ENCODE measurements at places on chromosomes 5 and 9.

DNA sequence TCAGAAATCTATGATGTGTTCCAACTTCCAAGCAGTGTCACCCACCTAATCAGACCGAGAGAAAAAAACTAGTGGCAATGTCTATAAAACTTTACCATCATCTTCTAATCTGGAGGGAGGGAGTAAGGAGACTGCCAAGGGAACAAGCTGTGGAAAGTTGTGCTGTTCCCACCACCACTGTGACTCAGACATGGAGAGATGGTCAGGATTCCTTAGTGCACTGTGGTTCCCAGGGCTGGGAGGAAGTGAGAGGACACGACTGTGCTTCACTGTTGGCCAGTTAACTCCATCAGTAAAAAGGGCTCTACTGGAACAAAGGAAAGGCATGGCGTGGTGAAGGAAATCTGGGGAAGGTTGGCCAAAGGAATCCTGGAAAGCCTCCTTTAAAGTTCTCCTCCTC is 18.8 kb downstream of the TICAM2 start:
- DNase-seq: peak; percentile 93

DNA sequence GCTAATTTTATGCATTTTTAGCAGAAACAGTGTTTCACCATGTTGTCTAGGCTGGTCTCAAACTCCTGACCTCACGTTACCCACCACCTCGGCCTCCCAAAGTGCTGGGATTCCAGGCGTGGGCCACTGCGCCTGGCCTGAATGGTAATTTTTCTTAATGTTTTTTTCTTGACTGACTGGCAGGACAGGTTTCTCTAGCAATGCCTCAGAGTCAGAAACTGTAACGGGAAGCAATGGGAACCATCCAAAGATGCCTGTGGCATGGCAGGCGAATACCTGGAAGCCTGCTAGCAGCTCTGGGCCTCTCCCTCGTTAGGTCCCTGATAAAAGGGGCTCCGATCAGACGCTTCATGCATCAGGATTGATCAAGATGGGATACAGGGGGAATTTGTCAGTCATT is 639.2 kb downstream of the NR2F1-AS1 start:
- DNase-seq: no peak

- no peak for DNase-seq
These were observed 91.1 kb upstream of the PPP1R26 start for GRCh38 chr9:135388530-135388929.

- peak; percentile 62 for DNase-seq
These were observed 142.3 kb downstream of the SMARCA2 start for GRCh38 chr9:2157277-2158110.

GRCh38 chr5:119945691-119946090 is 316.3 kb downstream of the FAM170A start:
- no peak for DNase-seq

DNA sequence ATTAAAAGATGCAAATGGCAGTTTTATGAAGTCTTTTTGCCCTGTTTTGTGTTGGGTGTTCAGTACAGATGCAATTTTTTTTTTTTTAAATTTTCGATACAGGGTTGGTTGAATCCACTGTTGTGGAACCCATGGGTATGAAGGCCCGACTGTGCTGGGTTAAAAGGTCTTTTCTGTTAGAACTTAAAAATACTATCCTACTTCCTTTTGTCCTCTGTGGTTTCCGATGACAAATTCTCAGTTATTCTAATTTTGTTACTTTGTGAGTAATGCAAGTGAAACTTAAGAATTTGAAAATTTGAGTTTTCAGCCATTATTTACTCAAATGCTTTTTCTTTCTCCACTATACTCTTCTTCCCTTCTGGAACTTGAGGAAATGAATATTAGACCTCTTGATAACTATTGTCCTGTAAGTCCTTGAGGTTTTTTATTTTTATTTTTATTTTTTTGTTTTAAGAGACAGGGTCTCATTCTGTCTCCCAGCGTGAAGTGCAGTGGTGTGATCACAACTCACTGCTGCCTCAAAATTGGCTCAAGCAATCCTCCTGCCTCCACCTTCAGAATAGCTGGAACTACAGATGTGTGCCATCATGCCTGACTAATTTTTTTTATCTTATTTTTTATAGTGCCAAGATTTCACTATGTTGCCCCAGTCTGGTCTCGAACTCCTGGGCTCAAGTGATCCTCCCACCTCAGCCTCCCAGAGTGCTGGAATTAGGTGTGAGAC is 67.5 kb downstream of the ZCCHC7 start:
- no peak for DNase-seq

DNA sequence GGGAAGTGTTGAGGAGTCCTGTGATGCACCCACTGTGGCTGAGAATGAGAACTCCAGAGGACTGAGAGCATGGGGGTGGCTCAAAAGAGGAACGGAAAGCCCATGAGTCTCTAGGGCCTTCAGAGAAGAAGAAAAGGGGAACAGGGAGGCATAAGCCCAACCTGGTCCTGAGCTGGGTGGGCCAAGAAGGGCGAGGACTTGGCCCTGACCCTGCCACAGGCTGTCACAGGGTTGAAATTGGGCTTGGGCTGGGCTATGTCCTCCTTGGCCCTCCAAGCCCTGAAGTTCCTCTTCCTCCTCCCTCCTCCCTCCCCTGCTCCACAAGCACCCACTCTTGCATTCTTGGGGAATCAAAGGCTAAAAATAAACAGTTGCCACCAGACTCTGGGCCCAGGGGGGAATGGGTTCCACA is 49.3 kb upstream of the PPARGC1B start:
- no peak for DNase-seq

- DNase-seq: no peak
These were observed 37.9 kb downstream of the LHFPL2 start for GRCh38 chr5:78610636-78611035.

DNA sequence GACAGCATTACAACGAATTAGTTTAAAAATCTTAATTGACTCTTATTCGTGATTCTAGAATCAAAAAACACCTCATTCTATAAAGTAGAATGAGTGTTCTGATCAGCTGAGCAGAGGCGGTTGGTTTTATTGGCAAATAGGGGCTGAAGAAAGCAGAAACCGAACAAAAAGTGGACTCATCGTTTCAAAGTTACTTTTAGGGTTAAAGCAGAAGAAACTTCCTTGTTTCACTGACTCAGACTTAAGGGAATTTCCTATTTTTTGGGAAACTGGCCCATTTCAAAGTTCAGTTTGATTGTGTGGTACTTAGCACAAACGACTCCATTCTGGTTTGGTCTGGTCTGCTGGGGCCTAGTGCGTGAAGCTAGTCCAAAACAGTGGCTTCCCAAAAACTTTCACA is 862 bp upstream of the NDUFB6 start:
- DNase-seq: no peak
